ENCODE measurements at places on chromosomes 1 and 21.
A peak's percentile ranks its signal among the peaks of the same experiment; 100 is the strongest.

- no peak for DNase-seq
Observed at GRCh38 chr1:18950401-18951026, 6.0 kb downstream of the IFFO2 start.

GRCh38 chr1:15974855-15975254 lies 1.0 kb downstream of the ZBTB17 start:
- DNase-seq = no peak

GRCh38 chr1:244180256-244180655 lies 129.2 kb downstream of the ZBTB18 start:
- no peak for DNase-seq

GRCh38 chr1:171107262-171107940 lies 16.7 kb downstream of the FMO3 start:
- no peak for DNase-seq

DNA sequence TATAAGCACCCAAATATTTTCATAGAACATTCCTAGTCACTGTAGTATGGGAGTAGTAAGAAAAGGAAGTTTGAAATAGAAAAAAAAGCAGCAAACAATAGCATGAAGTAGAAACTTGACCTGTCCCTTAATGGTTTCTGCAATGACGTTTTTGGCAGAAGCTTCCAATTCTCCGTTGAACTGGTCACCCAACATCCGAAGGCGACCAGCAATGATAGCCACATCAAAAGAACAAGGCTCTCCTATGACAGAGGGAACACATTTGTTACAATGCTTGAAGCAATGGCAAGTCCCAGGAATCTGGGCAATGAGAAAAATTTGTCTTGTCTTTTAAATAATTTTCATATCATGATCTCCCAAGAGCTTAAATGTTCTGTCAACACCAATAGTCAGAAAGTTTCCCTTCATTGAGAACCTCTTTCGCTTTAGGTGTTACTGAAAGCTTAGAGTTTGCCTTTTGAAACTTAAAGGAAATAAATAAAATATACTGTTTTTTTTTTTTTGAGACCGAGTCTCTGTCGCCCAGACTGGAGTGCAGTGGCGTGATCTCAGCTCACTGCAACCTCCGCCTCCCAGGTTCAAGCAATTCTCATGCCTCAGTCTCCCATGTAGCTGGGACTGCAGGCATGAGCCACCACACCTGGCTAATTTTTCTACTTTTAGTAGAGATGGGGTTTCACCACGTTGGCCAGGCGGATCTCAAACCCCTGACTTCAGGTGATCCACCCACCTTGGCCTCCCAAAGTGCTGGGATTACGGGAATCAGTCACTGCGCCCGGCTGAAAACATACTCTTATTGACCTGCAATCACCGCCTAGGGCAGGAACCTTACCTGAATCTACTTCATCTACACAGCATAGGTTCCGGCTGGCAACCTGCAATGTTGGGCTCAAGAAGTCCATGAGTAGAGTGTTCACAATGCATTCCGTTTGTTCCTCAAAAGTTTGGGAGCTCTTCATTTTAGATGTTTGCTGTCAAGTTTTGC lies 672 bp downstream of the BCL2L15 start:
- DNase-seq = no peak

DNA sequence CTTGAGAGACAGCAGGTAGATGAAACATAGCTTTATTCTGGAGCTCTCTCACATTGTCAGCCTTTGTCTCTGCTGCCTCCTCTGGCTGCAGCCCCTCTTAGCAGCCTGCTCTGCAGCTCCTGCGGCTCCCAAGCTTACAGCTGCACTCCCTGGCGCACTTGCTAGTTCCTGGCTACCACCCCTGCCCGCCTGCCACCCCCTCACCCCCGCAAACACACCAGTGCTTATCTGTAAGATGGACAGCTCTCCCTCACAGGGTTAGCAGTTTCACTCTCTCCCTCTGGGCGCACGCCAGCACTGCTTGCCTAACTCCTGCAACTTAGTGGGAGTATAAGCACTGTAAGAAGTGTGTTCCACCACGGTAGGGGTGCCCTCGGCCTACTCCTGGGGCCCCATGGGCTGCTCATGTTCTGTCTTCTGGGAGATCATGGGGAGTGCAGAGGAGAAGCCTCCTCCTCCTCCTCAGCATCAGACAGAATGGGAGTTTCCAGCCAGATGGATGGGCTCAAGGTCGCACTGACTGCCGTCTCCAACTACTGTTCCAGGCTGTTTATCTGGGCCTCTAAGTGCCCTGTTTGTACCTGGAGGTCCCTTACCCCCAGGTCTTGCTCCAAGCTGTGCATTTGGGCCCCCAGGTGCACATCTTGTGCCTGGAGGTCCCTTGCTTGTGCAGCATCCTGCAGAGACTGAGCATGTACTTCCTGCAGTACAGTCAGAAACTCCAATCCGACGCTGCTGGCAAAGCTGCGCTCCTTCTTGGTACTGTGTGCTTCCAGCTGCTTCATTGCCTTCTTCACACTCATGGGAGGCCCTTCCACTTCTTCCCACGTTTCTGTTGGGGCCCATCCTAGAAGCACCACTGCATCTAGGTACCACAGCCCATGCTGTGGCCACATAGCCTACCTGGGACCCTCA lies 1388.1 kb downstream of the AMY1C start:
- DNase-seq = no peak

DNA sequence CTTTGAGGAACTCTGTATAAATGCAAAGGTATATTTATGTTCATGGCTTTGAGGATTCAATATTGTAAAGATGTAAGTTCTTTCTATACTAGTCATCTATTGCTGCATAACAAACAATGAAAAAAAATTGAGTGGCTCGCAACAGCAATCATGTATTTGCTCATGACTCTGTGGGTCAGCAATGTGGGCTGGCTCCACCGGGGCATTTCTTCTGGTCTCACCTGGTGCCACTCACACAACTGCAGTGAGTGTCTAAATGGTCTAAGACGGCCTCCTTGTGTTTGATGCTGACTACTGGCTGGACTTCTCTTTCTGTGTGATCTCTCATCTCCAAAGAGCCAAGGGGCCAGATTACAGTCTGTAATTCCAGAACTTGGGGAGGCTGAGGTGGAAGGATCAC lies 45.1 kb upstream of the EXO1 start:
- DNase-seq = no peak

GRCh38 chr1:241870336-241870735 lies 22.3 kb downstream of the EXO1 start:
- no peak for DNase-seq

- peak; percentile 10 for DNase-seq
Observed at GRCh38 chr21:41895643-41896493, 16.7 kb upstream of the PRDM15 start.

DNA sequence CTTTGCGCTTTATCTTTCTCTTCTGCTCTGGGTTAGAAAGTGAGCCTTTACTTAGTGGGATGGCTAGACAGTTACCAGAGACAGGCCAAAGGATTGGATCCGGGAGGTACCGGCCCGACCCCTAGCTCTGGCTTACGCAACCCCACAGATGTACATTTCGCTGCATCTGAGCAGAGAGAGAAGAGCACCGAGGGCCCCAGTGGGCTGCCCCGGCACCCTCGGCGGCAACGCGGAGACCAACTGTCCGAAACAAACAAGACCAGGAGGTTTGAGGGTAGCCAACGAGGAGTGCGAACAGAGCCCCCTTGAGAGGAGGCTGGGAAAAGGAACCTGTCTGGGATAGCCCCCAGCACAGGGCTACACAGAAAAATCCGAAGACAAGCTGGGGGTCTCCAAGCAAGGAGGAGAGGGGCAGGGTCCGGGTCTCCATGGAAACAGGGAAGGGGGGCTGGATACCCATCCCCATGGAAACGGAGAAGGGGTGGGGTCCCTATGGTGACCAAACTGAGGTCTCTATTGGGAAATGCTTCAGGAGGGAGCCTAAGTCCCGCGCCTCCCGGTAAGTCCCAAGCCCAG lies 373 bp downstream of the MTF1 start:
- peak; percentile 13 for DNase-seq

DNA sequence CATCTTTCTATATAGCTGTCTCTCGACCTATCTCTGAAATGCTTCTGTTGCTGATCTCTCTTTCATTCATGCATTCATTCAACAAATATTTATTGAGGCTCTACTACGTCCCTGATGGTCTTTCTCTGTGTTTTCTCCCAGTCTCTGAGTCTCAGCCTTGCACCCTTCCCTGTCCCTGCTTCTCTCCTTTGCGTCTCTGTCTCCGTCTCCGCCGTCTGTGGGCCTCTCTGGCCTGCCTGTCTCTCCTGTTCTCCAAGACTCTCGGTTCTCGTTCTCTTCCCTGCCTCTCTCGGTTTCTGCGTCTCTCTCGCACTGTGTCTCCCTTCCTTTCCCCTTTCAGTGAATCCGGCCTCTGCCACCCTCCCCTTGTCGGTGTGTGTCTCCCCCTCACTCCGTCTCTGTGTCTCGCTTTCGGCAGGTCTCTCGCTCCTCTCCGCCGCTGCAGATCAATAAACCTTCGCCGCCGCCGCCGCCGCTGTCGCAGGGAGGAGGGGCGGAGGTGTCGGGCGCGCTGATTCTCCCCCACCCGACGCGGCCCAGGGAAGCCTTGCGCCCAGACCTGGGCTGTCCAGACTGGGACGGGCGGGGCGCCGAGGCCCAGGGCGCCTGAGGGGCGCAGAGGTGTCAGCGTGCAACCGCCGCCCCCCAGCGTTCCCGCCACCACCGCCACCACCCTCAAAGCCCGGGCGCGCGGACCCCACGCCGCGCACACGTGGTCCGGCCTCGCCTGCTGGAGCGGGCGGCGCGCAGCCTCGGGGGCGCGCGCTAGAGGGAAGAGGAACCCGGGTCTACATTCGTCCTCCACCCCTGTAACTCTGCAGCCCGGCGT lies 3.0 kb downstream of the EFNA3 start:
- DNase-seq = no peak

GRCh38 chr1:37660664-37661063 lies 26.0 kb upstream of the RSPO1 start:
- no peak for DNase-seq

DNA sequence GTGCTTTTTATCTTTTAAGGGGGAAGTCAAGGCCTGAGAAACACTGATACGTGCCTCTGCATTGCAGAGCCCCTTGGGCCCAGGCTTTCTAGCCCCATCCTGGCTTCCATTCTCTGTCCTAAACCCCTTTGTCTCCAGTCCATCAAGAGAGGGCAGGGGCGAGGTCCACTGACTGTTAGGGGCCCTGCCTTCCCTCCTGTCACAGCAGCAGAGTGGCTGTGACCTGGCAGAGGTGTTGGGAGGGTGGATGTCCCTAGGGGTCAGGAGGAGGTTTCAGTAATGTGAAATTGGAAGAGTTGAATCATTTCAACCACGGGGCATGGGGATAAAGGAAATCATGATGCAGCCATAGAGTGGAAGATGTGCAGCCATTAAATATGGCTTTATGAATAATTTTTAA lies 24.0 kb downstream of the SOX13 start:
- no peak for DNase-seq

GRCh38 chr1:169022648-169023047 lies 83.8 kb upstream of the ATP1B1 start:
- no peak for DNase-seq

- no peak for DNase-seq
Observed at GRCh38 chr1:30451532-30452125, 271.8 kb downstream of the MATN1 start.

DNA sequence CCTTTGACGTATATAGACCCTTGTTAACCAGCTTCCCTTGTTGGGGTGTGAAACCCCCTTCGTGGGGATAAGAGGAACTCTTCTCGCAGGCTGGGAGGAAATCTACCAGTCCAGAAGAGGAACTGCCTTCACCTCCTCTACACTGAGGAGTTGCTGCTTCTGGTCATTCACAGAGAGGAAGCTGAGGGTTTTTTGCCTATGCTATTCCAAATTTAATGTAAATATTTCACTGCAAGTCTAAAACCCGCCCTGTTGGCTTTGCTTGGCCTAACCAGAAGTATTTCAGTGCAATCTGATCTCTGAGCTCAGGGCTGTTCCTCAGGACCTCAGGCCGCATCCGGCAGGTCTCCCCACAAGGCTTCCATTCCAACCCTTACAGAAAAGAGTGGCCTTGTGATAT lies 150.1 kb downstream of the HIVEP3 start:
- no peak for DNase-seq

- DNase-seq = no peak
Observed at GRCh38 chr1:239872626-239873025, 219.1 kb upstream of the FMN2 start.

DNA sequence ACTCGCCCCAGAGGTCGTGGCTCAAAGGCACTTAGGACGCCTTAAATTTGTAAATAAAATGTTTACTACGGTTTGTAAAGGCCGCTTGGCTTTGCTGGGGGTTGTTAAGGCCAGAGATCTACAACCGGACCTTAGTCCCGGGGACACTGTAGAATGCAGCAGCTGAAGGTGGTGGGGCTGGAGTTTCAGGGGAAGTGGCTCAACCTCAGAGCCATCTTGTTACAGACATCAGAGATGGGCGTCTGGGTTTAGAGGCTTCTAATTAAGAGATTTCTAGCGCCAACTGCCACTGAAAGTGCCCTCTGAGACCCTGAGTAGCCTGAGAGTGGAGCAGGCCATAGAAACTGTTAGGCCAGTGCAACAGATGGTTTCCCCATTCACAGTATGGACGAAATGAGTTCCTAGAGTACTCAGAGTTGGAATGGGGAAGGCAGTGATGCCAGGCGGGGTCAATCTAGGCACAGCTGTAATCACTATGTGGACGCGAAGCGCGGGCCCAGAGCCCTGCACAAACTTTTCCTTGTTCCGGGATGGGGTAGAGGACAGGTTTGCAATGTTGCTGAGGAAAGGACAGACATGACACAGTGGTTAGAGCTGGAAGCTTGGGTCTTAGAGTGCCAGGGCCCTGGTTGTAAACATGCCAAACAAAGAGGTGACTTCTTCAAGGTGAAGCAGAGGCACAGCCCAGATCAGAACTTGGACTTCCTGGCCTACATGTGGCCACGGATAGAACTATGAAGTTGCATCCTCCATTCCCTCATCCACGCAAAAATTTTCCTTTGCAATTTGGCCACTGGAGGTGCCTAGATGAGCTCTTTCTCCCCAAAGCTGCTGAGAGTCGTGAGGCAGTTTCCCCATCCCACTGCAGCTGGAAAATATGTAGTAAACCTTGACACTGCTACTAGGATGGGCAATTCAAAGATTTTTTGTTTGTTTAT lies 6.0 kb downstream of the HLX start:
- no peak for DNase-seq

DNA sequence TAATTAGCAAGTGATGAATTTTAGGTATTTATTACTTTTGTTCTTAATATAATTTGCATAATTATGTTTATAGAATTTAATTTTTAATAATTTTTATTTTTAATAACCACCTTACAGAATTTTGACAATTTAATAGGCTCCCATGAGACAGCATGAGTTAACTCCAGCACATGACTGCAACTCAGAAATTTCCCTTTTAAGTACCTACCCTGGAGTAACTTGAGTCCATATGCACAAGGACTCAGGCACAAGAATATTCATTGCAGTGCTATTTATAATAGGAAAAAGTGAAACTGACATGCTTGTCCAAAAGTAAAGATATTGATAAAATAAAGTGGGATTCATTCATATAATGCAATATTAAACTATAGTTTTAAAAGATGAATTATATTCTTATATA lies 54.1 kb upstream of the C1orf53 start:
- DNase-seq = no peak

GRCh38 chr1:155175927-155176371 lies 2.3 kb downstream of the TRIM46 start:
- no peak for DNase-seq

GRCh38 chr1:41800311-41800829 lies 118.4 kb downstream of the HIVEP3 start:
- no peak for DNase-seq

- DNase-seq = no peak
Observed at GRCh38 chr21:46540087-46540710, 64.7 kb downstream of the S100B start.

All from brain microvascular endothelial cell (primary cell).